ENCODE measurements at places on chromosomes 1 and 21.
A peak's percentile ranks its signal among the peaks of the same experiment; 100 is the strongest.

- no peak for DNase-seq
Observed at GRCh38 chr1:38194472-38194871, 147.9 kb upstream of the POU3F1 start.

DNA sequence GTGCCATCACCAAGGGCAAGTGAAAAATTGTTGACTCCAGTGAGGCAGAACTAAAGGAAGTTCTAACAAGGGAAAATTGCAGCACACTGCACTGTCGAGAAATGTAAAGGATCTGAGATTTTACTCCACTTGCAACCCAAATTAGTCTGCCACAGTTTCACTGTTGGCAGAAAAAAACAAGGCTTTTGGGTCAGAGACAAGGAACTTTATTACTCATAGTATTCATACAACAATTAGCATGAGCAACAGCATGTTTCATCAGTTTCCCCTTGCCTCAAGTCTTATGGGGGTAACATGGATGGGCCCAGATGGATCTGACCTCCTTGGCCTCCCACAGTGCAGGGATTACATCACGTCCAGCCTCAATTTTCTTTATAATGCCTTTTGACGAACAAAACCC is 125.3 kb downstream of the LTN1 start:
- DNase-seq = peak; percentile 40

DNA sequence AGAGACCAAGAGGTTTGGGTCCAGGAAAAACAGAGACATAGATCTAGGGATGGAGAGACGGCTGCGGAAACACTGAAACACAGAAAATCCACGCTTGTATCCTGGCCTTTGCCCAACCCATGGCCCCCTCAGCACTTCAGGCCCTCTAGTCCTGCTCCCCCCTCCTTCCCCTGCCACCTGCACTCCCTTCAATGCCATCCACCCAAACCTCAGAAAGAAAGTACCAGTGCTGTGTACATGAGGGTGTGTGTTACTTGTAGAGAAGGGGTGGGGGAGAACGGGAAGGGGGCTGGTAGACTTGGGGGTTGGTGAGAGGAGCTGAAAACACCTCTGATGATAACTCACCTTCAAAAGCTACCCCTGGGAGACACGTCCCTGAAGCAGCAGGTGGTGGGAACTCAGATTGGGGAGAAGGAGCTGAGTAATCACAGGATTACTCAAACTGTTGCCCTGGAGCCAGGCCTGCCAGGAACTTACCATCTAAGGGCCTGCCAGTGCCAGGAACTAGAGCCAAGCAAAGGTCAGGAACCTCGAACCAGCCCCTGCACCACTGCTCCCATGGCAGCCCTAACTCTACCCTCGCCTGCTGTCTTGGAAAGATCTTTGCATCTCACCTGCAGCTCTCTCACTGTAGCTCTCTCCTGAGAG is 11.5 kb downstream of the RORC start:
- no peak for DNase-seq

DNA sequence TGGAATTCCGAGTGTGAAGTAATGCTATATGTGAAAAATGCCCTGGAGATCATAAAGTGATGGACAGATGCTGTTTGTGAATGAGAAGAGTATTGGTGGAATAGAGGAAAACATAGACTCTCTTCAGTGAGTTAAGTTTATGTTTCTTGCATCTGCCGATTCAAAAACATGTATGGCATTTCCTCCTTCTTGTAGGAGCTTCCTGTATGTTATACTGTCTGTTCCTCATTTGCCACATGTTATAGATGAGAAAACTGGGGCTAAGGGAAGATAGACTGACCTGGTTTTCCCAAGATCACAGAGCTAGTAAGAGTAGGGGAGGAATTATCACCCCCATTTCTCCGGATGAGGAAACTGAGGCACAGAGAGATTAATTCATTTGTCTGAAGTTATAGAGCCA is 41.1 kb upstream of the IL20 start:
- DNase-seq = peak; percentile 36

DNA sequence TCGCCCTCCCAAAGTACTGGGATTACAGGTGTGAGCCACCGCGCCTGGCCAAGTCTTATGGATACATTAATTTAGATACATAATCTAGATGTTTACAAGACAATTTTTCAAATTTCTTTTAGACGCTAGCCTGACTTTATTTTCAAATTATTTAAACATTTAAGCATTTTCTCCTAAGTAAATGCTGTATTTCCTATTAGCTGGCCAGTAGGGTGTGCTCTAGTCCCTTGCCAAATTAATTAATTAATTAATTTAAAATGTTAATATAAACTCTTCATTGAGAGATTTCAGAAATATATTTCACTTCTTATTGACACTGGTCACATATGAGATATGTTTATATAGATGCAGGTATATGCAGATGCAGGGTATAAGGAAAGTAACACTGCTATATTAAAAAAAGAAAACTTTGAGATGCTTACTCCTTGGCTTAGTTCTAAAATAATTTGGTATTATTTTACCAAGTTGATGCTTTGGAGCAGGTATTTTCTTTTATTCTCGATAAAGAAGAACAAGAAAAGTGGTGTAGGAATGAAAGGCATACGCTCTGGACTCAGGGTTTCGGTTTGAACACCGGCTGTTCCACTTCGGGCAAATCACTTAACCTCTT is 5.2 kb upstream of the ERRFI1 start:
- peak; percentile 52 for DNase-seq

DNA sequence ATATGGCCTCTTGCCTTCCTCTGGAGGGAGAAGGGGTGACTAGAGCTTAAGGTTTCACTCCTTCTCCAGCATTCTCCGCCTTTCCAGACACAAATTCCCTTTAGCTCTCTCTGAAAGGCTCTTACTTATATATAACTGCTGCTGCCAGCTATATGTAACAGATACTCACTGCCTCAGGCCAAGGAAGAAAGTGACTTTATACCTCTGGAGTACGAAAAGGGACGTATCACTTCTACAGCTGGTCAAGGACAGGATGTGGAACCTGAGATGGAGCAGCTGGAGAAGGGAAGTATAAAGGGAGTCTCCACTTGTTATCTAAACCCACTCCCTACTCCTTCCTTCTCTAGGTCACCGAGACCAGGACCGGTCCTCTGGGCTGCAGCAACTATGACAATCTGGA is 102.4 kb downstream of the BRINP2 start:
- DNase-seq = no peak

DNA sequence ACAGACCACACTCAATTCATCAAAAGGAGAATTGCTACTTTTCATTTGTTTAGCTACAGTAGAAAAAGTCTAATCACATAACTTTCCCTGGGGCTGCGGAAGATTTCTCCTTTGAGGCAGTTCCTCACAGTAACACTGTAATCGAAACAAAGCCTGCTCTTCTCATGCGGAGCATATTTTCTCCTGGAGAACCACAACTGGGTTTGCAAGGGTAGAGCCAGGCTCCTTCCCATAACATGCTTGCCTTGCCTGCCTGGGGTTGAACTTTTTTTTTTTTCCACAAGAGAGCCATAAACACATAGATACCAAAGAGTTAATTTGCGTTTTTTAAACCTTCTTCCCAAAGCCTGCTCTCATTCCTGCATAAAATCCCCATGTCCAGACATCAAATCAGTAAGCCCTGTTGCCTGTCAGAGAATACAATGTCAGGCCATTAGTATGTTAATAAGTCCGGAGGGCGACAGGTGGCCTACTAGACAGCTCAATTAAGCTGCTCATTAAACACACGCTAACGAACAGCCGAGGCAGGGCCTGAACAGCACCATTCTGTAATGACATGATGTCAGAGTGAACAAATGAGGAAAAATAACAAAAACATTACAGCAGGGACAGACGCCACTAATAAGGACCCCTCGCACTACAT is 107.1 kb upstream of the OLIG2 start:
- no peak for DNase-seq

DNA sequence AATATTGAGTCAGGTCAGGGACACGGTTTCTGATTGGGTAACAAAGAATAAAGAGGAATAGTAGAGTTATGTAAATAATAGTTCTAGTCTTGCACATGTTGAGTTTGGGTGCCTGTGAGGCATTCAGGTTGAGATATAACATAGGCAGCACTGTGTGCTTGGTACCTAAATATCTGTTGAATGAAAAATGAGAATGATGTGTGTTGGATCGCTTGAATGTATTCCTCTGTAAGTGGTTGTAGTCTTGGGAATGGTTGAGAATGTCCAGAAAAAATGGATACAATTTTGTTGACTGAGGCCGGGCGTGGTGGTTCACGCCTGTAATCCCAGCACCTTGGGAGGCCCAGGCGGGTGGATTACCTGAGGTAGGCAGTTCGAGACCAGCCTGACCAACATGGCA is 116.3 kb upstream of the HNRNPU start:
- no peak for DNase-seq

DNA sequence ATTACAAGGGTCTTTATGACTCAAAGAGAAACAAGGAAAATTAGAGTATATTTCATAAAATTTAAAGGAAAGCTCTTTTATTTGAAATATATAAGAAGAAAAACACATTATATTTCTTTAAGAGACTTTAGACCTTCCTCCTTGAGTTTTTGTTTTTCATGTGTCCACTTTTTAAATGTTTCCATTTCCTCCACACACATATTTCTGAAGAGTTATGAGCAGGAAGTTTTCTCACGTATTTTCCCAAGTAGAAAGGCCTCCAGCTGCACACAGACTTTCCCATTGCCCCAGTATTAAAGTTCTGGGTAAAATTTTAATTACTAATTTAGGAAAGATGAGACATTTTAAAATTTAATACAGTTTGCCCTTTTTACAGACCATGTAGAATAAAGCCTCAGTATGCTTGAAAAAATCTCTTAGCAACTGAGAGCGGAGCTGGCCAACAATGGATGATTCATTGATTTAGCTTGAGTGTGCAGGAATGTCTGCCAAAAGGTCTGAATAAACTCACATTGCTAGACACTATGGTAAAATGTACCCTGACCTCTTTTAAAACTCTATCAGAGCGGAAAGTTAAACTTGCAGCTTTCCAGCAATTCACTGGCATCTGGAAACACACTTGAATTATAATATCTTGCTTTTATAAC is 57.9 kb downstream of the DDAH1 start:
- DNase-seq = peak; percentile 85

- no peak for DNase-seq
Observed at GRCh38 chr1:23646091-23646490, 45.5 kb upstream of the RPL11 start.

DNA sequence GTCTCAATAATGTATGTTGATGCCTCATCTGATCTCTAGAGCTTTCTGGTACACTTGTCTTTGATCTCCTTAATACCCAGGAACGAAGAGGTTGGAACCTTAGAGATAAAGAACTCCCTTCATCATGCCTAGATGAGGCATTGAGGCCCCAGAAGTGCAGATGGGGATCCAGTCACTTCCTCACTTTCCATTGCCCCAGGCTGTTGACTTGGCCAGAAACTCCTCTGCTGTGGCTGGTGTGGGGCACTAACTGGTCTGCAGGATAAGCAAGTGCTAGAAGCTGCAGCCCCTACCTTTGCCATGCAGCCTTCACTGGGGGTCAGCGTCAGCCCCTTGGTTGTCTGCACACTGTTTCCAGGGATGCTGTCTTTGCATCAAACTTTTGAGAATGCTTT is 49.9 kb downstream of the STUM start:
- DNase-seq = peak; percentile 29

- no peak for DNase-seq
Observed at GRCh38 chr1:59500950-59501742, 204.3 kb downstream of the FGGY start.

DNA sequence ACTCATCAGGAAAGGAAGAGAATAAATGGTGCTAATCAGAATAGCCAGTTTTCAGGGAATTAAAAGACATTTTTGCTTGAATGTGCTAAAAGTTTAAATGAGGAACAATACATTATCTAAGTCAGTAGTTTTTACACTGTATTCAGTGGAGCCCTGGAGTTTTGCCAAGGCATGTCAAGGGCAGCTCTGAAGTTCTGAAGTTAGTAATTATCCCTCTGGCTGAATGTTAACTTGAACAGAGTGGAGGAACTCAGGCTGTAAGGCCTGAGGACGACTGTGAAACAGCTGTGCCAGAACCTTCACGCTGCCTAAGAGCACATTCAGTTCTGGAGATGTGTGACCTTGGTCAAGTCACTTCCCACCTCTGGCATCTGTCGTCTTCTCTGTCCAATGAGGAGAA is 68.1 kb downstream of the EDEM3 start:
- peak; percentile 10 for DNase-seq

DNA sequence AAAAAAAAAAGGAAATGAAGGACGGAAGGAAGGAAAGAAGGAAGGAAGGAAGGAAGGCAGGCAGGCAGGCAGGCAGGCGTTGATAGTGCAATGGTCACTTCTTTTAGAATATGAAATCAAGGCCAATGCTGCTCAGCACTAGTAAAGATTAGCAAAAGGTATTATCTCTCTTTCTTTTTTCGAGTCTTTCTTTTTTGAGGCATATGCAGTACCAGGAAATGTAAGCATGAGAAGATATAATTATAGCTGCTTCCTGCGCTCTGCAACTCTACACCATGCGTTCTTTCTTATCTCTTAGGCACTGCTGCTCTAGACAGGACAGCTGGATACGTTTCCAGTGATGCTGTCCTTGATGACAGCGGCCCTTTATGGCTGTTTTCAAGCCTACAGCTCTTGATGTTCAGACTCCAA is 1512.5 kb upstream of the B3GALT2 start:
- no peak for DNase-seq

GRCh38 chr21:17616831-17617230 is 4.1 kb upstream of the BTG3 start:
- DNase-seq = no peak

DNA sequence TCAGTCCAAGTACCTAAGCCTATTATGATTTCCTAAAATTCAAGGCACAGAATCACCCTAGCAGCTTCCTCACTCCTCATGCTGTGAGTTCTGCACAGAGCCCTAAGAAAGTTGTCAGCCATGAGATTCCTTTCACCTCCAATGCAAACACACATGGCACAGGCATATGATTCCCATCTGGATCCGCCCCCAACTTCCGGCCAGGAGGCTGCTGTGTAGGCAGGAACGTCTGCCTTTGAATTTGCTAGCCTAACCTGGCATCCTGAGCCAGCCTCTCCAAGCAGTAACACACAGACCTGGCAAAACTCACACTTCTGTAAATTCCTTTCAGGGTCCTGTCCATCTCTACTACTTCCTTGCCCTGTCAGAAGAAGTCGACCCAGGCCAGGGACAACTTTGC is 521.1 kb upstream of the BEND5 start:
- DNase-seq = no peak

GRCh38 chr1:245365095-245366020 is 210.6 kb downstream of the KIF26B start:
- no peak for DNase-seq

GRCh38 chr1:215132156-215132555 is 49.6 kb downstream of the KCNK2 start:
- DNase-seq = peak; percentile 13

GRCh38 chr1:119767486-119767885 is 1.2 kb downstream of the HMGCS2 start:
- DNase-seq = no peak

DNA sequence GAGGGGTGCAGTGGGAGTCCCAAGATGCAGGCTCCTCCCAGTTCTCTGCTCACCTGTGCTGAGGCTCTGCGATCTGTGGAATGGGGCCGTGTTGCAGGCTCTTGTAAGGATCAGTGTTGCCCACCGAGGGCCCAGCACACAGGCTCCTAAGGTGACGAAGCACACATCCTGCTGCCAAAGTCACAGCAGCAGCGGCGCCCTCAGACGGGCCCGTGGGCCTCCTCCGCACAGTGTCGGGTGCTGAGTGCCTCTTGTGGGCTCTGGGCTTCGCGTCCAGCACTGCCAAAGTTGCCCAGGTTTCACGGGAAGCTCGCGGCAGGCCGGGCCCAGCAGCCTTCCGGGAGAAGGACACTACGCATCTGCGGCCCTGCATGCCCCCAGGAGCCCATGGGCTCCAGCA is 72.1 kb upstream of the ABCG1 start:
- no peak for DNase-seq

- DNase-seq = no peak
Observed at GRCh38 chr21:37845535-37845934, 70.7 kb downstream of the KCNJ6 start.

All from EL (cell line).